ENCODE measurements at places on chromosomes 3 and 15. TPM values are rescaled to one million over a fixed set of nuclear protein-coding genes. Genes with fewer than 3 reads are reported as not detected.

CDHR4 gene
- not detected for total RNA-seq

GOLGA8J gene
- total RNA-seq = 0.75 TPM

DNA sequence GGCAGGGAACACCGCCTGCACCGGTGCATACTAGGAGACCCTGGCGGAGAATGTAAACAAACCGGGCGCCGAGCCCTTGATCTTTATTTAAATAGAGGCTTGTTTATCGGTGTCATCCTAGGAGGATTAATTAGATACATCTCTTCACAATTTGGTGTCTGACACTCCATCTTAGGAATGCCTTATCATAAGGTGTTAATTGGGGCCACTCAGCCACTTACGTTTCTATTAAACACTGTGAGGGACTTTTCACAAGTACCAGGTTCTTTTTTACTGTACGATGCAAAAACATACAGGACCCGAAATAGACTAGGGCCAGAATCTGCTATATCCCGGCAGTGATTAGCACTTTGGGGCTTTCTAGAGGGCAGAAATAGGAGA lies 8.0 kb downstream of the EOMES start:
- DNase-seq = no peak

DNA sequence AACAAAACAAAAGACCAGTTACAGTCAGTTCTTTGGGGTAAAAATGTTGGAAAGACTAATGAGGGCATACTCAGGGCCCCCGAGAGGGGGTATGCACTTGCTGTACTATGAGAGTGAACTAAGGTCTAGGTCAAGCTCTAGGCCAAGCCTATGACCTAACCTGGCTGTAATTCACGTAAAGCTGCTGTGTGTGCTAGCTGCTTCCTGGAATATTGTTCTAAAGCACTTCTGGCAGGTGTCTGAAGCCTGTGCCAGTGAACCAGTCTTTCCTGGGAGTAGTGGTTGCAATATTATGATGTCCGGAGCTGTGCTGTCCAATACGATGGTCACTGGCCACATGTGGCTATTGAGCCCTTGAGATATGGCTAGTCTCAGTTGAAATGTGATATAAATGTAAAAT lies 13.1 kb upstream of the CX3CR1 start:
- DNase-seq = no peak

GRCh38 chr3:152430223-152431002 lies 161.7 kb downstream of the MBNL1 start:
- no peak for DNase-seq

GRCh38 chr3:151101270-151101969 lies 16.0 kb downstream of the MED12L start:
- DNase-seq = no peak

DNA sequence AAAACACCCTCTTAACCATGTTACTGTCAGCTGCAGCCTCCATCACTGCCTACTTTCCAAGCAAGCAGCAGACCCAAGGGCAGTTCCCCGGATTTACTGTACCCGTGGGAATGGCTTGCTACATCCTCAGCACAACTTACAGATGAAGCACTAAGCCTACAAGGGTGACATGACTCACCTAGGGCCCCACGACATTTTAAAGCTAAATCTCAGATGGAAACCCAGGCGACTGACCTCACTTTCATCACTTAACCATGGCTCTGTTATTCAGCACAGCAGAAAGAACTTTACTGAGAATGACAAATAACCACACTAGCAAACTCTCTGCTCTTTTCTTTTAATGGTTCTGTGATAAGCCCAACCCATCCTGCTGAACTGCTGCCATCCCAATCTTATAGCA lies 65.6 kb downstream of the SUMF1 start:
- no peak for DNase-seq

GRCh38 chr15:39597751-39598185 lies 16.9 kb downstream of the THBS1 start:
- DNase-seq = no peak

- no peak for DNase-seq
Measured at GRCh38 chr15:98729446-98730042, 81.2 kb downstream of the IGF1R start.

GRCh38 chr3:4323246-4324027 lies 20.3 kb downstream of the SETMAR start:
- no peak for DNase-seq
